ENCODE measurements at places on chromosomes 6 and 20. TPM values are rescaled to one million over a fixed set of nuclear protein-coding genes. Genes with fewer than 3 reads are reported as not detected.

Gene ABHD12
- total RNA-seq = 33.0 TPM

Gene CASS4
- 0.13 TPM for total RNA-seq

Gene PAK5
- not detected for total RNA-seq

- no peak for DNase-seq
Observed at GRCh38 chr20:33859157-33859695, 48.1 kb downstream of the CHMP4B start.

DNA sequence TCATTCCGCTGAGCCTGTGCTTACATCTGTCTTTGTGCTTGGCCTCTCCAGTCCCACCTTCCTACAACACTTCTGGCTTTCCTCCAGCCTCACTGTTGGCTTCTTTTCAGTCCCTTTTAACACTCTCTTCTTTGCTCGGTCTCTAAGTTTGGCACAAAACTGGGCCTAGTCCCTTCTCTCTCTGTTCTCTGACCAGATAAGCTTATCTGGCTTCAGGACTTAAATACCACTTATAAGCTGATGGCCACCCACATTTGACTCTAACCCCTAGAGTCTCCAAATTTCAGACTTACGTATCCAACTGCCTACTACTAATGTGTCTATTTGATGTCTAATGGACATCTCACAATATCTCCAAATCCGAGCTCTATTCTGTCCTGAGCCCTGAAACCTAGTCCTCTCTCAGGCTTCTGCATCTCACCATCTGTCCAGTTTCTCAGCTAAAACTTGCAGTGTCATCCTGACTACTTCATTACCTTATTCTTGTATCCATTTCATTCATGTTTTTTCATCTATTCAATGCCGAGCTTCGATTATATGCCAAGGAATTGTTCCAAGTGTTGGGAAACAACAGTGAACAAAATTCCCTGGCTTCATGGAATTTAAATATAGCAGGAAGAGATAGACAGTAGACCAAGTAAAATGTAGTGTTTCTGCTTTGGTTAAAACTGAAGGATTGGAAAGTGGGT is 40.1 kb downstream of the TBPL1 start:
- DNase-seq = no peak

- DNase-seq = no peak
Observed at GRCh38 chr6:122736616-122737015, 42.9 kb upstream of the FABP7 start.

DNA sequence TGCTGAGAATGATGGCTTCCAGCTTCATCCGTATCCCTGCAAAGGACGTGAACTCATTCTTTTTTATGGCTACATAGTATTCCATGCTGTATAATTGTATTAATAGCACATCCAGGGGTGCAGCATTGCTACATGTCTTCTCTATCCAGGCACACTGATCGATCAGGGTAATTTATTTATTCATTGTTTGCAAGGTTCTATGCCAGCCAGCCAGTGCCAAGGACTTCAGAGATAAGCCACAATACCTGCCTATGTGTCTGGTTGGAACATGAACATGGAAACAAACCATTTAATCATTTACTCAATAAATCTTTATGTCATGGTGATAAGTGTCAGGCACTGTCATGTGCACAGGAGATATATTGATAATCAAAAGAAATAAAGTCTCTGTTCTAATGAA is 5.8 kb upstream of the OR2B3 start:
- no peak for DNase-seq

GRCh38 chr6:97094376-97094775 is 169.8 kb downstream of the KLHL32 start:
- peak; percentile 31 for DNase-seq

GRCh38 chr6:70973604-70974003 is 16.7 kb upstream of the B3GAT2 start:
- DNase-seq = peak; percentile 0

- no peak for DNase-seq
Observed at GRCh38 chr20:3867802-3868201, 21.2 kb downstream of the MAVS start.

DNA sequence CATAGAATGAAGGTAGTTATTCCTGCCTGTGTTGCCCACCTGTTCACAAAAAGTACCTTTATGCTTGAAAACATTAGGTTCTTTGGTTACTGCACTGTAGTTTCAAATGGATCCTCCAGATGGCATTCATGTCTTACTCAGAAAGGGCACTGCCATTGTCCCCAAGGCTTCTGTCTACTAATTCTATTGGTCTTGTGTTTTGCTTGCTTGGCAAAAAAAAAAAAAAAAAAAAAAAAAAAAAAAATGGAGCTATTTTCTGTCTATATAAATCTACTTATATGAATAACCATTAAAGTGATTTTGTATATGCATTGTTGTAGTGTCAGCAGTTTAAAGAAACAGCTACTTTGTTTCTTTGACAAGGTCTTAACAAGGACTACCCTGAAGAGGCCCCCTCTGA is 12.7 kb upstream of the EFHC1 start:
- peak; percentile 57 for DNase-seq

- no peak for DNase-seq
Observed at GRCh38 chr6:87923389-87924050, 124.1 kb upstream of the SPACA1 start.

Measured in bronchial epithelial cell (primary cell).